ENCODE measurements at places on chromosomes 11 and 22. TPM values are rescaled to one million over a fixed set of nuclear protein-coding genes. Genes with fewer than 3 reads are reported as not detected.
A peak's percentile ranks its signal among the peaks of the same experiment; 100 is the strongest.

The TRIM3 gene
- total RNA-seq, result 33.8 TPM

The SLC22A25 gene
- not detected for total RNA-seq

The TBX10 gene
- not detected for total RNA-seq

The DNAJB7 gene
- total RNA-seq, result not detected

The CASP12 gene
- total RNA-seq, result 5.6 TPM

DNA sequence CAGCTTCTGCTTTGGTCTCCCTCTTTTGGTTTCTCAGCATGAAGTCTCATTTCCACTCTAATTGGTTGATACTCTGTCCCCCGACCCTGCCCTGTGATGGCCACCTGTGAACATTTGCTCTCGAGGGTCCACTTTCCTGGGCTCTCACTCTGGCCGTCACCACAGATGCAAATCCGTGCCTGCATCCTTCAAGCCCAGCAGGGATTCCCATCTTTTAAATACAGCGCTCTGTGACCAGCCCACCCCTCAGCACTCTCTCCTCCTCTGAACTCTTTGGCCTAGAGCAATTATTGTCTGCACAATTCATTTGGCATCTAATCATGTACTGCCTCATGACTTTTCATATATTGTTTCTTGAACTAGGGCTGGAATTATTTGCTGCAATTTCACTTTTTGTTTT, 26.0 kb downstream of the PKNOX2 start:
- no peak for DNase-seq

GRCh38 chr11:90747057-90747456, 524.2 kb upstream of the CHORDC1 start:
- no peak for DNase-seq

- DNase-seq, result no peak
Observed at GRCh38 chr22:20084547-20085413, 4.7 kb downstream of the DGCR8 start.

- no peak for DNase-seq
Observed at GRCh38 chr11:46267930-46268329, 9.5 kb upstream of the CREB3L1 start.

- no peak for DNase-seq
Observed at GRCh38 chr11:74770456-74770855, 21.8 kb downstream of the RNF169 start.

DNA sequence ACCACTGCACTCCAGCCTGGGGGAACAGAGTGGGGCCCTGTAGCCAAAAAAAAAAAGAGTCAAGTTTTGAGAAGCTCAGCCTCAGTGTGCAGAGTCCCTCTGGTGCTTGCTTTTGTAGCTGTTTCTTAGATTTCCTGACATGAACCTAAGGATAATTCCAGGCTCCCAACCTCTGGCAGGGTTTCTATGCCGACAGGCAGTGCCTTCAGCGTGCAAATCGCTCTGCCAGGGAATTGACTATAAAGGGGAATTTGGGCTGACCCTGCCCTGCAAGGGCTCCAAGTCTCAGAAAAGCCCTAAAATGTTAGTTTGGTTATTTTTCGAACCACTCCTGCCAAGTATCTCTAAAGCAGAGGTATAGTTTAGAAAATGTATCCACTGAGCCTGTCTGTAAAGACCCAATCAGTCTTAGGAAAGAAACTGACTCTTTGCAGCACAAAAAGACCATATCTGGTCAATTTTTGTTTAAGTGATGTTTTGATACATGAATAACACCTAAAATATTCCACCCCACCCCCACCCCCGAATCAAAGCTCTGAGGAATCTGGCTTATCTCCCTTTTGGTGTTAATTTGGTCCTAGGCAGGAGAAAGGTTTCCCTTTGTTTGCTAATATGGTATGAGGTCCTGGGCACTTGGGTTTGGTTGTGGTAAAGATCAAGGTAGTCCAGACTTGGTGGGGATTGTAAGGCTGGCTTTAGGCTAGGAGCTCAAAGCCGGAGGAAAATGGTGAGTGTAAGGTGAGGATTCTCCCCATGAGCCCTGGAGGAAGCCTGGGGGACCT, 49.7 kb downstream of the ANO1 start:
- DNase-seq, result no peak

GRCh38 chr11:128957202-128957482, 14.5 kb upstream of the TP53AIP1 start:
- DNase-seq, result no peak

GRCh38 chr11:79616392-79616851, 175.6 kb upstream of the TENM4 start:
- no peak for DNase-seq

GRCh38 chr11:16924826-16925560, 89.2 kb downstream of the PLEKHA7 start:
- DNase-seq, result no peak

DNA sequence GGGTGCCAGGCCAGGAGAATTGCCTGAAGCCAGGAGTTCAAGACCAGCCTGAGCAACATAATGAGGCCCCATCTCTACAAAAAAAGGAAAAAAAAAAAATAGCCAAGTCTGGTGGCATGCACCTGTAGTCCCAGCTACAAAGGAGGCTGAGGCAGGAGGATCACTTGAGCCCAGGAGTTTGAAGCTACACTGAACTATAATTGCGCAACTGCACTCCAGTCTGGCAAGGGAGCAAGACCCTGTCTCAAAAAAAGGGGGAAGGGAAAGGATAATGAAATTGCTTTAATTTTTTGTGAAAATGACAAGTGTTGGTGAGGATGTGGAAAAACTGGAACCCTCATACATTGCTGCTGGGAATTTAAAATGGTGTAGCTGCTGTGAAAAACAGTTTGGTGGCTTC, 19.2 kb downstream of the STK33 start:
- no peak for DNase-seq

- no peak for DNase-seq
Observed at GRCh38 chr11:7057641-7058040, 31.2 kb upstream of the RBMXL2 start.

- DNase-seq, result no peak
Observed at GRCh38 chr11:18715476-18715875, 10.5 kb downstream of the IGSF22 start.

DNA sequence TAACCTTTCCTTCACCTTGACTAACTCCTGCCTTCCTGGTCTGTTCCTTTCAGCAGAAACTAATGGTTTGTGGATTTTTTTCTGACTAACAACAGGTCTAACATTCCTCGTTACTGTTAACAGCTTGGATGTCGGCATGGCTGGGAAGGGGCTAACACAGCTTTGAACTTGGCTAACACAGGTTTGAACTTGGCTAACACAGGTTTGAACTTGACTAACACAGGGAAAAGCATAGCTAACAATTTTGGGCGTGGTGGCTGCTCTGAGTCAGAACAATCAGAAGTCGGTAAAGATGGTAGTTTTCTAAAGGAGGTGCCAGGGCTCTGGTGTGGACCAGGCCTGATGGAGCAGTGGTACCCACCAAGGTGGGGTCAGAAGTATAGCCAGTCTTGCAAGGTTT, 16.1 kb downstream of the MIAT start:
- DNase-seq, result no peak

- no peak for DNase-seq
Observed at GRCh38 chr11:2193099-2193887, 21.7 kb upstream of the TH start.

DNA sequence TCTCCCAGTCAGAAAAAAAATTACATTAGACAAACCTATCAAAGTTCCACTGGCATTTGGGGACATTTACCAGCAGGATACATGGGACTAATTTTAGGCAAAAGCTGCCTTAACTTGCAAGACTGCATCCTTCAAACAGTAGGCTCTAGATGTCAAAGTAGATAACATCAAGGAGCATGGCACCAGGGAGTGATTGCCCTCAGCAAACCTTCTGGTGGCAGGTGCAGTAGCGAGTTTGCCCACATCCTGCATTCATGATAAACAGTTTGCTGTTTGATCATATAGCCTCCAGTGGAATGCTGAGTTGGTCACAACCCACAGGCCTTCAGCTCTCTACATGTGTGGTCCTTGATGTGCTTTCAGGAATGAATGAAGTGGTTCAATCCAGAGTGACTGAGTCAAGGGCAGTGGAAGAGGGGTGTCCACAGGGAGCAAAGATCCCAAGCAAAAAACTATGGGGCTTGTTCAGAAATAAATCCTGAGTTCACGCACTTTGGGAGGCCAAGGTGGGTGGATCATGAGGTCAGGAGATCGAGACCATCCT, 12.0 kb downstream of the SCGB1D2 start:
- DNase-seq, result no peak

GRCh38 chr11:19786644-19787043, 74.0 kb downstream of the NAV2 start:
- DNase-seq, result no peak

- DNase-seq, result no peak
Observed at GRCh38 chr11:69981119-69981784, 96.9 kb upstream of the ANO1 start.

GRCh38 chr11:78281511-78281910, 92.8 kb downstream of the USP35 start:
- no peak for DNase-seq

DNA sequence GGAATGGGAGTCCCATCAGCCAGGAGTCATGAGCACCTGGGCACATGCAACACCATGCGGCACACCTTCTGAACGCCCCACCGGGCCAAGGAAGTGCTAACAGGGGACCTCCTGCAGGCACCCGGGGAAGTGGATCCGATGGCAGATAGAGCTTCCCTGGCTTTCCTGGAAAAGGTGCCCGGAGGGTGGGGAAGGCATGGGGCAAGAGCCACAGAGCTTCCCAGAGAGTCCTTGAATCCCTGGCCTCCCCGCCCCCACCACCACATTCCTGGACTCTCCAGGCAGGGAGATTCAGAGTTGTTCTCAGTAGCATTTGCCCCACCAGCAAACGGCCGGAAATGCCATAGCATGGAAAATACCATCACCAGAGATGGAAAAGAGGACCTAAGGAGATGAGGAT, 8.3 kb downstream of the TRIM29 start:
- DNase-seq, result peak; percentile 45

DNA sequence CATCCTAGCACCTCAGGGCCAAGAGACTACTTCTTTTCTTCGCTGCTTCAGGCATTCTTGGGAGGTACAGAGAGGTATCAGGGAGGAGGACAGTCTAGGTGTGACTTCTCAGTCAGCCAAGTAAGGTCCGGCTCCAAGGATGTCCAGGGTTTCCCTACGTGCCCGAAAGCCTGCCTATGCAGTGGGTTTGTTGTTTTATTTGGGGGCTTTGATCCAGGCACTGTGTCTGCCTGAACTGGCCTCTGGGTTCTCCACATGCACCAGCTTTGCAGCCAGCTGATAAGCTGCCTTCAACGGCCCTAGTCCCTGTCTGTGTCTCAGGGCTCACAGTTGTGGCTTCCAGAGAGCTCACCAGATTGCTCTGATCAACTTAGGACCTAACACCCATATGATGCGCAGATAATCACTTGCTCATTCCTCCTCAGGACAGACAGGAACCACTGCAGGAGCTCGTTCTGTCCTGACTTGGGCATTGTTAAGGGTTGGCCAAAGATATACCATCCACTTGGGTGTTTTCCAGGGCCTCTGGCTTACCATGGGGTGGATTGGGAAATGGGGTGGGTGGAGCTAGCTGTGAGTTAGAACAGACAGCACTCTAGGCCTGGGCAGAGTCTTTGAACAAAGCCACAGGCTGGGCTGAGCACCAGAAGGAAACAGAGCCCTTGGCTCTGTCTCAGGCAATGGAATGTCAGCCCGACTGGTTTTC, 45.5 kb upstream of the CRYBB3 start:
- DNase-seq, result peak; percentile 84

GRCh38 chr22:46069521-46070214, 80.7 kb upstream of the PPARA start:
- peak; percentile 76 for DNase-seq

DNA sequence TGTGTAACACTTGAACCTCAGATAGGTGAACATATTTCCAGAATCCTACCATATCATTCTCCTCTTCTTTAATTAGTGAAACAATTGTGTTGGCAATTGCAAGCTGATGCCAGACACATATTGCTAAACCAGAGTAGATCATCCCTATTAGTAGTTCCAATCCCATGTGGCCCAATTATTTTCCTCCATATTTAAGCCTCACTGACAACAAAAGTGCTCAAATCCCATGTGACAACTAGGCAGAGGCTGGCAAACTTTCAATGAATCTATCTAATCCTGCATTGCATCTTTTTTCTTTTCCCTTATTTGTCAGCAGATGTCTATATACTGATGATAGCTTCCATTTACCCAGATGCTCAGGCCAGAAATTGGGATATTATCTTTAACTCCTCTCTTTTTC, 90.4 kb downstream of the GRIA4 start:
- DNase-seq, result no peak

DNA sequence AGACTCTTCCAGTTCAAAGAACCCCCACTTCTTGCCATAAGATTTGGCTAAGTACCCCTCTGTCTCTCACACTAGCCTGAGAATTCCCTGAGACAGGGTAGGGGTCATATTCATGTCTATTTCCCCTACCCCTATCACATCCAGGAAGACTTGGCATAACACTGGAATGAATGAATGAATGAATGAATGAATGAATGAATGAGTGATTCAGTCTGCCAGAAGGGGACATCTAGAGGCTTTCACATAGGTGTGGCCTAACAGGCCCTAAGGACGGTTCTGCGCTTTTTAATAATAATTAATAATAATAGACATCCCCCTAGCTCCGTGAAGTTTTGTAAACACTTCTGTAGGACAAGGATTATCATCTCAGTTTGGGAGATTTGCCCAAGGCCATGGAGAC, 415.7 kb downstream of the TENM4 start:
- no peak for DNase-seq

GRCh38 chr11:33941637-33942160, 49.8 kb upstream of the LMO2 start:
- peak; percentile 66 for DNase-seq

DNA sequence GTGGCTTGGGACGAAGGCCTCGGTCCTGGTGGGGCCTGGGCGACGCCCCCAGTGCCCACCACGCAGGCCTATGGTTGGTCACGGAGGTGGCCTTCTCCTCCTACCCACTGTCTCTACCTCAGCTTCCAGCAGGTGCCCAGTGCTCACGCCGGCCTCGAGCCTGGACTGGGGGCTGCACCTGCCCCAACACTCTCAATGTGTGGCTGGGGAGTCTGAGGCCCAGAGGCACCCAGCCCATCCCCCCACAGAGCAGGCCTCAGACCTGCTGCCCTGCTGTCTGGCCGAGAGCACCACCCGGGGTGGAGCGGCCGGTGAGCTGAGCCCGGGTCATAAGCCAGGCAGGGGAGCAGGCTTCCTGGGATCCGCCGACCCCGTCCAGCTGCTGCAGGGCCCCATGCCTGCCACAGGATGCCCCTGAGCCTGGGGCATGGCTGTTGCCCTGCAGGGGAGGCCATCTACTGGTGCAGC, 28.6 kb upstream of the MUC5AC start:
- DNase-seq, result no peak

- DNase-seq, result no peak
Observed at GRCh38 chr22:33806191-33806590, 114.1 kb downstream of the LARGE1 start.

DNA sequence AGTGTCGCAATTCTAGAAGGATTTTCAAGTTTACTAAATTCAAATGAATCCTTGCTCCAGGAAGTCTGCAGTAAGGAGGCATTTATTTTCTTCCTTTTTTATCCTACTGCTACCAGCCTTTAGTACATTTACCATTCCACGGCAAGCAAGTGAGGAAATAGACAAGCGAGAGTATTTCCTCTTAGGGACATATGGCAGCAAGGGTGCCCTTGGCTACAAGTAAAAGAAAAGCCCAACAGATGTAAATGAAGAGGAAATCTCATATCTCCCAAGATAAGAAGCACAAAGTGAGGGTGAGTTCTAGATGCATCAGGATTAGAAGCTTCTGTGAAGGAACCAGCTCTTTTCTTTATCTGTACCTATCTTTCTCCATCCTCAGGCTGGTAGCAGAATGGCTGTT, 37.8 kb upstream of the FZD4 start:
- no peak for DNase-seq

Measured in ascending aorta (tissue), 2 donors.